T-helper 22 cell (primary cell): ENCODE measurements at places on chromosomes 4 and X.

DNA sequence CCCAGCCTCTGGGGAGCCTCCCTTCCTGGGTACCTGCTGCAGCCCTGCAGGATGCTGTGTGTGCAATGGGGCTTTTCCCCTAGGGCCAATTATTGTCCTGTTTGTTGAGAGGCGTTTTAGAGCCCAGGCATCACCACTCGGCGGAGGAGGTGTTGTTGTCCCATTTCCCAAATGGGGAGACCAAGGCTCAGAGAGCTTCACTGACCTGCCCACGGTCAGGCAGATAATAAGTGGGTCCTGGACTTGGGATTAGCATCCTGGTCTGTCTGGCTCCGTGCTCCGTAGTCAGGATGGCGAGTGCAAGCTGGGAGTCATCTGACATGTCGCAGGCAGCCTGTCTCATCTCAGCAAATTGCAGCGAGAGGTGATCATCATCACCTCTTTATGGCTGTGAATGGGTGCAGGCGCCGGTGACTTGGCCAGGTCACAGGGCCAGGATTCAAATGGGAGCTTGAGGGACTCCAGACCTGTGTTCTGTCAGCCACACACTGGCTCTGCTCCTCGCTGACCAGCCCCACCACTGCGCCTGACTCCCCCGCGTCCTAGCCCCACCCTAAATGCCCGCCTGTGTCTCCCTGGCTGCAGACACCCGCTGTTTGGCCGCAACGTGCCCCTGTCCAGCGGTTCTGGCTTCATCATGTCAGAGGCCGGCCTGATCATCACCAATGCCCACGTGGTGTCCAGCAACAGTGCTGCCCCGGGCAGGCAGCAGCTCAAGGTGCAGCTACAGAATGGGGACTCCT lies 16.6 kb downstream of the HTRA3 start:
- no peak for DNase-seq

GRCh38 chr4:4689694-4690440 lies 148.0 kb upstream of the STX18 start:
- no peak for DNase-seq

GRCh38 chrX:72312311-72312940 lies 6.7 kb upstream of the CITED1 start:
- DNase-seq: no peak

GRCh38 chr4:117249333-117249732 lies 164.0 kb upstream of the TRAM1L1 start:
- no peak for DNase-seq

DNA sequence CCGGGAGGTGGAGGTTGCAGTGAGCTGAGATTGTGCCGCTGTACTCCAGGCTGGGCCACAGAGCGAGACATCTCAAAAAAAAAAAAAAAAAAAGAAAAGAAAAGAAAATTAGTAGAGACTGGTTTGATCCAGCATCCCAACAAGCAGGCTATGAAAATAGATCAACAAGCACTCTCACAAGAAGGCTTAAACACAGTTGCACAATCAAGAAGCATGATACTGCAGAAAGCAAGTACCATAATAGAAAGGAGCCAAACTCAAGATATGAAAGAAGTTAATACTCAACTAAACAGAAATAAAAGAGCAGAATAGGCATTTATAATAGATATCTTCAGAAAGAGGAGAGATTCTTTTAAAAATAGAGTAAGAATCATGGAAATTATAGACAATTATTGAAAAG lies 10.6 kb downstream of the TLR6 start:
- DNase-seq: no peak

DNA sequence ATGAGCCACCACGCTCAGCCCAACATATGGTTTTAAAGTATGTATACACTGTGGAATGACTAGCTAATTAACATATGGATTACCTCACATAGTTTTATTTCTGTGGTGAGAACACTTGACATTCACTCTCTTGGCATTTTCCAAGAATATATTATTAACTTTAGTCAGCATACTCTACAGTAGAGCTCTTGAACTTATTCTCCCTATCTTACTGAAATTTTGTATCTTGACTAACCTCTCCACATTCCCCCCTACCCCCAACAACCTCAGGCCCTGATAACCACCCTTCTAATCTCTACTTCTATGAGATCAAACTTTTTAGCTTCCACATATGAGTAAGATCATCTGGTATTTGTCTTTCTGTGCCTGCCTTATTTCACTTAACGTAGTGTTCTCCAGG lies 38.6 kb upstream of the AGA start:
- no peak for DNase-seq

- DNase-seq: no peak
These were observed 15.6 kb downstream of the CHRNA9 start for GRCh38 chr4:40350627-40351227.

DNA sequence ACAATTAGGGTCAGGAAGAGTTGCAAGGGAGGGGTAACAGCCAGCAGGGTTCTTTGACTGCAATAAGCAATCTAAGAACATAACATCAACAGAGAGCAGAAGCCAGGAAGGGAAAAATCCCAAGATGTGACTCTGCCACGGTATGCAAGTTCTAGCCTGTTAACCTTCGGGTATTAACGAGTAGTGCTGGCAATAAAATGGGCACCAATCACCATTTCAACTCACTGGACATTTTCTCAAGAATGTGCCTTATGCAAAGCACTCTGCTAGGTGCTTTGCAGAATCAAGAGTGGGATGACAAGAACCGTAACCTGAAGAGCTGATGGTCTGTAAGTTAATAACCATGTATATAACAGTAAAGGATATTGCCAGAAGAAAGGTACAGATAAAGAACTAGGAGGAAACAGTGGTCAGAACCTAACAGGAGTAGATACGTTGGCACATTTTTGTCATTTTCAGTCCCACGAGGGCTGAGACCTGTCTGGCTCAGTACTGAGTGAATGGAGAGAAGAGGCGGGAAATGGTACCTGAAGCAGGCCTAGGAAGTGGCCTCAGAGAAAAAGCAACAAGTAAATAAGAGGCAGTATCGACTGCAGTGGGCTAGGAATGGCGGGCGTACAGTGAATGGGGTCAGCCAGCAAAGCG lies 2.7 kb downstream of the ELOVL6 start:
- DNase-seq: no peak

GRCh38 chr4:41882625-41883347 lies 52.4 kb upstream of the TMEM33 start:
- no peak for DNase-seq

DNA sequence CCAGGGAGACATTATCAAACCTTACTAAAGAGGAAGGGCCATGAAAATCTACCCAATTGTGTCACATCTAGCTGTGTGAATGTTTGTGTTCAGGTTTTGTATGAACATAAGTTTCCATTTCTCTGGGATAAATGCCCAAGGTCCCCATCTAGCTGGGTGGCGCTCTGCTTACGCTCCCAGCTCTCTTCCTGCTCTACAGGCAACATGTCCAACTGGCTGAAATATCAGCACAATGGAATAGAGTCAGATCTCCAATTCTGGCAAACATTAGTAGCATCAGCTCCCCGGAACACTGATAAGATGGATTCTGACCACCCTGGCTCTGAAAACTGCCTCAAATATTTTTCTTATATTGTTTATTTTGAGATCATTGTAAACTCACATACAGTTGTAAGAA lies 74.8 kb downstream of the IRF2 start:
- no peak for DNase-seq

GRCh38 chr4:184400375-184400870 lies 73.9 kb downstream of the IRF2 start:
- no peak for DNase-seq

DNA sequence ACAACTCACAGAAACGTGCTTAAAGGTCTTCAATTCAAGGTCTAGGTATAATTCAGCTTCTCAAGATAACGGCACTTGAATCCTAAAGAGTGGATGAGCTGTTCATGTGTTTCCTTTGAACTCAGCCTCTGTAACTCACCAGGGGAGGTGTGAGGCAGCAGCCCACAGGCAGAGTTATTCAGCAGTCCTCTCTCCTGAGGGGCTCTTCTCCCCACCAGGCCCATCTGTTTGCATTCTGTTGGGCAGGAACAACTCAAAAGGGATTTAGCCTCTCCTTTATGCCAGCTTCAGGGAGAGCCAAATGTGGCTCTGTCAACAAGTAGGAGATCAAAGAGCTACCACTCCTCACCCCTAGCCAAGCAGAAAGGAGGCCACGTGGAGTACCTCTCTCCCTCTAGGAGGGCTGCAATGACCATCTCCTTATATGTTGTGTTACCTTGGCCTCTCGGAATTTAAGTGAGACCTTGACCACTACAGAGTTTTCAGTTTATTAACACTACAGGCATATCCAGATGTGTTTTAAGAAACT lies 151.2 kb downstream of the SPATA18 start:
- no peak for DNase-seq

DNA sequence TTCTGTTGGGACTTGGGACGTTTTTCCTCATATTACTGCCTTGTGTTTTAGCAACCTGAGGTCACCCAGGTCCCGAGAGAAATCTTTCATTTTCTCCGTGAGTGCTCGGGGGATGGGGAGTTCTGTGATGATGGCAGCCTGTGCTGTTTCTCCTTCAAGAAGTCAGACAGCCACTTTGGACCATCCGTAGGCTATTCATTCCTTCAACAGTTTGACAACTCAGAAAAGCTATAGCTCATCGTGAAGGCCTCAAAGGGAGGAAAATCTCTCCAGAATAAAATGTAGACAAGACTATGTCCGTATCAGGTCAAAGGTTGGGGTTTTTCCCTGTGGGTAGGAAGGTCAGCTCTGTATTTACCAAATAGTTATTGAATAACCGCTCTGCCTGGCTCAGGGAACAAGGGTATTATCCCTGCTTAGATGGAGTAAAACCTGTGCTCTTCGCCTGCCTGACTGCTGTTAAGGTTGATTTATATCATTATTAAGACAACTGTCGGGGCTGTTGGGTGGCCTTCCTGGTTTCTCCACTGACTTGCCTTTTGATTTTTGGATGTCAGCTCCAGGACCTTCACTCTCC lies 36.6 kb downstream of the FAM114A1 start:
- no peak for DNase-seq

- DNase-seq: no peak
These were observed 16.2 kb downstream of the NKX6-1 start for GRCh38 chr4:84482564-84483563.

- DNase-seq: no peak
These were observed 594 bp downstream of the MSMO1 start for GRCh38 chr4:165328101-165328425.

GRCh38 chr4:112110059-112110425 lies 35.2 kb upstream of the FAM241A start:
- no peak for DNase-seq

DNA sequence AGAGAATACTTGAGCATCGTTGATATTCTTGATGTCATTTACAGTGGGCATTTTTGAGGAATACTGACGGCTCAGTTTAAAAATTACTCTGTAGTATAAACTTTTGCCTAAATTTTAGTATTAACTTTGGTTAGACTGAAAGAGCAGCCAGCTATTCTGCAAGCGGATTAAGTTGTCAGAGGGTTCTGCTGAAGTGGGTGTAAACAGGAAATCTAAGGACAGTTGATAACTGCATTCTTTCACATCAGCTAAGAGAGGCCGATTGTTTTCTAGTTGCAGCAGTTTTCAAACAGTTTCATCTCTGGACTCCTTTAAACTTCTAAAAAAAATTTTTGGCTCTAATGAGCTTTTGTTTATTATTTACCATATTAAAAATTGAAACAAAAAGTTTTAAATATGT lies 149.6 kb downstream of the RAPGEF2 start:
- DNase-seq: no peak

DNA sequence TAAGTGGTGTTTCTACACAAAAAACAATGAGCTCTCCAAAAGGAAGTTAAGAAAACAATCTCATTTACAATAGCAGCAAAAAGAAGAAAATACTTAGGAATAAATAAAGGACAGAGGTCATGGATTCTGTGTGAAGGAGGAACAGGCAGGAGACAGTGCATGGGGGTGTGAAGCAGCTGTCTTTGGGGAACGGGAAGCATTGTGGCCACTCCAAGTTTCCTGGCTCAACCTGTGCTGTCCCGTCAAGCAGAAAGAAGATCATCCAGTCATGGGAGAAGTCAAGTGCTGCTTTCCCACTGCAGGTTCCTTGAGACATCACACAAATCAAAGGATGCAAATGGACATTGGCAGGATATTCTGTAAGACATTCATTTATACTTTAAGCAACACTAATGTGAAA lies 66.1 kb upstream of the MAML3 start:
- DNase-seq: no peak

- no peak for DNase-seq
These were observed 10.9 kb upstream of the PPP2R3B start for GRCh38 chrX:397575-397974.

- no peak for DNase-seq
These were observed 101.7 kb upstream of the FRG1 start for GRCh38 chr4:189838821-189839497.

- DNase-seq: no peak
These were observed 171.8 kb upstream of the PACRGL start for GRCh38 chr4:20528508-20528907.

DNA sequence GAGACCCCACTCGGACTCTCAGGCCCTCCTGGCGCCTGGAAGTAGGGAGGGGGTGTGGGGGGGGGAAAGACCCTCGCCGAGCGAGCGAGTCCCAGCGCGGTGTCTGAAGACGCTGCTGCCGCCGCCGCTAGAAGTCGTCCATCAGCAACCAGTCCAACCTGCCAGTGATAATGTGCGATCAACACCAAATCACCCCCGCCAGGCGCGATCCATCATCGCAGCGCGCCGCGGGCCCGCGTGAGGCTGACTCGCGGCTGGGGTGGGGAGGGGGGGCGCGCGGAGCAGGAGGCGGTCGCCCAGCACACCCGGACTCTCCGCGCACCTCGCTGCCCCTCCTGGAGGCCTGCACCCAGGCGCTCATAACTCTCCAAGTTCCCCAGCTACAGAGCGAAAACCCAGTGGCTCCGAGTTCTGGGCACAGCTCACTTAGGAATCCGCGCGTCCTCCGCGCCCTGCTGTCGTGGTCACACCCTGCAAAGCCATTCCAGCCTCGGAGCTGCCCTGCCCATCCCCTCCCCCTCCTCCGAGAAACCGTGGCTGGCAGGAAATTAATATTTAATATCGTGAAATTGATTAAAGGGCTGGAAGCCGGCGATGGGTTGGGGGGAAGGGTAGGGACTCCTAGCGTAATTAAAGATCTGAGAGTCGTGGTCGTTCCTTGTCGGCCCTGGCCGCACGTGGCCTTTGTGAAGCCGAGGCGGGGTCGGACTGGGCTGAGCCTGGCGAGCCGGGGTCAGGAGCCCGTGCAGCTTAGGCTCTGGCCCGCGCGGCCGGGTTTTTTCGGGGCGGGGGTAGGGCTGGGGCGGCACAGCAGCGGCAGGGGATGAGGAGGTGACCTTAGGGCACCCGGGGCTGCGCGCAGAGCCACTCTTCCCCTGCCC lies 58.1 kb upstream of the BCOR start:
- no peak for DNase-seq

DNA sequence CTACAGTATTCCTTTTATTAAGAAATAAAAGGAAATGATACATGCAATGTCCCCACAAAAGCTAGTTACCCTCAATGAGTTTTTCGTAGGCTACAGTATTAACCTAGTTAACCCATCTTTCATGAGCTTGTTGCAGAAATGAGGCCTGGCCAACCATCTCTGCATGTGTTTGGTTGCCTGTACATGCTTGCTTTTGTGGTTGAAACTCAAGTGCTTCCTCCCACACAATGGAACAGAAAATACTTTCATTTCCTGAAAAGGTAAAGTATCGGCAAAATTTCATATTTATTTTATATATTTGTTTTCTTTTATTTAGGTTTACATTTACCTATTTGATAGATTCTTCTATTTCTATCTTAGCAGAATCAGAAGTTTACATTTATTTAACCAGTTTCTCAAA lies 214.6 kb upstream of the FAM241A start:
- DNase-seq: no peak

- no peak for DNase-seq
These were observed 517.4 kb downstream of the RPA4 start for GRCh38 chrX:97401154-97401553.
